Stomach (tissue), 19 donors: ENCODE measurements at places on chromosomes 5 and 9. TPM values are rescaled to one million over a fixed set of nuclear protein-coding genes. Genes with fewer than 3 reads are reported as not detected.

FOXD4L4 gene
- not detected for total RNA-seq

DNA sequence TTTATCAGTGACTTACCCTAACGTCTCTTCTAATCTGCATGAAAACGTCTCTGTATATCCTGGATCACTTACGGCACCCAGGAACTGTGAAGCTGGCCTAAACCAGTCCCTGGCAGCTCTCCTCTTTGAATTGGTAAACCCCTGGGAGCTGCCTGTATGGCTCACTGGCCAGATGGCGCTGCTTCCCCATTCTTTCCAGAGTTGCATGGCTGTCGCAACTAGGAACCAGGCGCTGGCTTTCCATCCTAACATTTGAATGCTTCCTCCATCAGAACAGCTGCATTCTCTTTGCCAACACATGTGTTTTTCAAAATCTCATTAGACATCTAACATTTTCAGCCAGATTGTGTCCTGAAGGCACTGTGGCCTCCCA, 8.0 kb upstream of the PCA3 start:
- DNase-seq: no peak

DNA sequence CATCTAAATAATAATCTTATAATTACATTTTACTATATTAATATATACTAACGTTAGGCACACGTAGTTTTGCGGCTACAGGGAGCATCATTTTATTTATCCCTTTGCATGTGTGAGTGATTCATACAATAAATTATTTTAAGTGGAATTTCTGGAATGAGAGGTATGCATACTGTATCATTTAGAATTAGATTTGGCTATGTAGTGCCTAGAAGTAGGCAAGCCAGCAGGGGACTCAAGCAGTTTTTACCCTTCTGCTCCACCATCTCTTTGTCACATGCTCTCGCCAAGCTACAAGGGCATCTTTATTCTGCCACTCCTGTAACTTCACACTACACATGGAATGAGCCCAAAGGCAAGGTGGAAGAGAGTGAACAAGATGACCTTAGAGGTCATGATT, 60.8 kb downstream of the MEGF10 start:
- DNase-seq: no peak

- no peak for DNase-seq
Observed at GRCh38 chr5:88045165-88045564, 223.5 kb downstream of the TMEM161B start.

DNA sequence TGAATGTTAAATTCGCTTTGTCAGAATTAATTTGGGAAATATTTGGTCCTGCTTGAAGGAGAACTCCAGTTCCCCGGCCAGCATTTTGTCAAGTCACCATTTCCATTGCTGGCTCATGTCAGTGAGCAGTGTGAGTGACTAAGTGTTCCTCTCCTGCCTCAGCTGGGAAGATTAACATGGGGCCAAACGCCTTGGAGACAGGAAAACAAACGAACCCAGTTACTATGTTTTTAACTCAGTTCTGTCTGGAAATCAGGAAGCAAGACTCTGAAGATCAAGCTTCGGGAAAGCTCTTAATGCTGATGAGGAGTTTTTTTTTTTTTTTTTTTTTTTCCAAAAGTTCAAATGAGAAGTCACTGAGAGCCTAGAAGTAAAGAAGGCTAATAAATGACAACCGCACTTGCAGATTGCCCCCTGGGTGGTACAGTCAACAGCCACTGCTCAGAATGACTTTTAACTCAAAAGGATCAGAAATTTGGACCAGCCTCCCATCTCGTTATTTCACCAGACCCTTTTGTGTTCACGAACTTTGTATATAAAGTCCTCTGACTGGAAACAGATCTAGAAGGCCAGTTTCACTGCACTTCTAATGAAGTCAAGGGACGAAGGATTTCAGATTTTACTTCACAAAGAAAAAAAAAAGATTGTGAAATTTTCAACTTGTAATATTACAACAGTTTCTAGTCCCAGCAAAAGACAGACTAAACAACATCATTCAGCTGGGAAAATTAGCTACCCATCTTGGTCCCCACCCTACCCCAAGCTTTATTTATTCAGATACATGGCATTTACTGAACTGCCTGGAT, 121.3 kb downstream of the LHFPL2 start:
- DNase-seq: no peak

N4BP3 gene
- total RNA-seq: 3.8 TPM

DNA sequence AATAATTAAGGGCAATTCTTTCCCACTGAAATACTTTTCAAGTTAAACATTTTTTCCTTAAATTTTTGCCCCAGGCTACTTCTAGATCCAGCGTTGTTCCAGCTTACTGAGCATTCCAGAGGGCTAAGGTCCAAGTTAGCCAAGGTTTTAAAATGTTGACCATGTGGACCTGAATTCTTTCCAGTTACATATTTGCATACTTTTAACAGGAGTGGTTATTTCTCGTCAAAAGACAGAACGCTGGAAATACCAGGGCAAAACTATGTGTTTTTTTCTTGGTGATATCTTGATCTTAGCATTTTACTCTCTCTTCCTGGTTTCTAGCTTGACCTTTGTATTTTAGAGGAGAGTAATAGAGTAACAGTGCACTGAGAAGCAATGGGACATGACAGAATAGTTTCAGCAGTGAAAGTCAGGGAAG, 32.8 kb downstream of the TMC1 start:
- no peak for DNase-seq

DNA sequence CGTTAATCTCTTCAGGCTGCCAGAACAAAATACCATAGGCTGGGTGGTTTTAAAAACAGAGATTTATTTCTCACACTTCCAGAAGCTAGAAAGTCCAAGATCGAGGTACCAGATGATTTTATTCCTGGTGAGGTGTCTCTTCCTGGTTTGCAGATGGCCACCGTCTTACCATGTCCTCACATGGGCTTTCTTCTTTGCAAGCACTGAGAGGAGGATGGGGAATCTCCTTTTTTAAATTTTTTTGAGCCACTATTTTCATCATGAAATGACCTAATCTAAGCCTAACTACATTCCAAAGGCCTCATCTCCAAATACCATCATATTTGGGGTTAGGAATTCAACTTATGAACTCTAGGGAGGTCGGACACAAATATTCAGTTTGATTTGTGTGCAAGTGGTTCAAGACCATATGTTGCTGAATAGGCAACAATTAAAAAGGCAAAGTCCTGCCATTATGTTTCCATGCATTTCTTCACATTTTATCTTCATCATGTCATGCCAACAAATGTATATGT, 371.2 kb downstream of the CDH18 start:
- no peak for DNase-seq

TMOD1 gene
- 32.7 TPM for total RNA-seq

- DNase-seq: no peak
Observed at GRCh38 chr9:27523141-27523540, 949 bp upstream of the IFNK start.

DNA sequence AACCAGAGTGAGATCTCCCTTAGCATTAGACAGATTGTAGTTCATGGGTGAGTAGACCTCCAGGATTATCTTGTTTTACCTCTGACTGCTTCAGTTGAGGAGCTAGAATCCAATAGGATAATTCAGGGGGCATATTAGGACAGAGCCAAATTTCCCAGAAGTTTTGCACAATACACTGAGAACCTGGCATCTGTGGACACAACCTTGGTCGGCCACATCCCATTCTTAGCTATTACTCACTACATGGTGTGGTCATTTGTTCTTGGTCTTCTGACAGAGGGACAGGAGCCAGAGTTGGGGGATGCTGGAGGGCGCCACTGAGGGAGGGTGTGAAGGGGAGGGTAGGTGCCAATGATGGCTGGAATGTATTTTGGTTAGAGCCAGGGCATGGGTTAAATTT, 66.6 kb downstream of the NPR3 start:
- no peak for DNase-seq

DNA sequence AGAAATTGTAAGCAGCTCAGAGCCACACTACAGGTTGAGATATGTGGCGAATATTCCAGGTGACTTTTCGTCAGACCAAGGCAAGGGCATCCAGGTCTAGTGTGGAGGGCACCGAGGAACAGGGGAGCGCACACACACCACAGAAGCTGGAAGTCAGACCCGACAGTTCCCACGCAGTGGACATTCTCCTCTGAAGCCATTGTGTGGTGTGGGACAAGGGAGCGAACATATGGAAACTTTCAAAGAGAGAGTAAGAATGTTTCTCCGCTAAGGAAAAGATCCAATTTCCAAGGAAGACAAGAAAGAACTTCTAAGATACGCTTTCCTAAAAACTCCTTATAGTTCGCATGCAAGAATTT, 141.4 kb upstream of the OTULINL start:
- no peak for DNase-seq

PCDHGB6 gene
- total RNA-seq: 6.2 TPM

DNA sequence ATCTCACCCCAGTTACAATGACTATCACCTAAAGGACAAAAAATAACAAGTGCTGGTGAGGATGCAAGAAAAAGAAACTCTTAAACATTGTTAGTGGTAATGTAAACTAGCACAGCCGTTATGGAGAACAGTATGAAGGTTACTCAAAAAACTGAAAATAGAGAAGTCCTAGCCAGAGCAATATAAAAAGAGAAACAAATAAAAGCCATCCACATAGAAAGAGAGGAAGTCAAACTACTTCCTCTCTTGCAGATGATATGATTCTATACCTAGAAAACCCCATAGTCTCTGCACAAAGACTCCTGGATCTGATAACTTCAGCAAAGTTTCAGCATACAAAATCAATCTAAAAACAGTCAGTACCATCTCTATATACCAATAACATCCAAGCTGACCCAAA, 221.5 kb upstream of the FAM174A start:
- no peak for DNase-seq

GRCh38 chr9:672851-673250, 168.6 kb upstream of the DMRT1 start:
- DNase-seq: no peak

POLE3 gene
- 26.5 TPM for total RNA-seq

- no peak for DNase-seq
Observed at GRCh38 chr5:83256091-83256780, 178.9 kb downstream of the XRCC4 start.

SPINK1 gene
- total RNA-seq: 1,996 TPM
